ENCODE measurements at places on chromosomes 11 and 22.

DNA sequence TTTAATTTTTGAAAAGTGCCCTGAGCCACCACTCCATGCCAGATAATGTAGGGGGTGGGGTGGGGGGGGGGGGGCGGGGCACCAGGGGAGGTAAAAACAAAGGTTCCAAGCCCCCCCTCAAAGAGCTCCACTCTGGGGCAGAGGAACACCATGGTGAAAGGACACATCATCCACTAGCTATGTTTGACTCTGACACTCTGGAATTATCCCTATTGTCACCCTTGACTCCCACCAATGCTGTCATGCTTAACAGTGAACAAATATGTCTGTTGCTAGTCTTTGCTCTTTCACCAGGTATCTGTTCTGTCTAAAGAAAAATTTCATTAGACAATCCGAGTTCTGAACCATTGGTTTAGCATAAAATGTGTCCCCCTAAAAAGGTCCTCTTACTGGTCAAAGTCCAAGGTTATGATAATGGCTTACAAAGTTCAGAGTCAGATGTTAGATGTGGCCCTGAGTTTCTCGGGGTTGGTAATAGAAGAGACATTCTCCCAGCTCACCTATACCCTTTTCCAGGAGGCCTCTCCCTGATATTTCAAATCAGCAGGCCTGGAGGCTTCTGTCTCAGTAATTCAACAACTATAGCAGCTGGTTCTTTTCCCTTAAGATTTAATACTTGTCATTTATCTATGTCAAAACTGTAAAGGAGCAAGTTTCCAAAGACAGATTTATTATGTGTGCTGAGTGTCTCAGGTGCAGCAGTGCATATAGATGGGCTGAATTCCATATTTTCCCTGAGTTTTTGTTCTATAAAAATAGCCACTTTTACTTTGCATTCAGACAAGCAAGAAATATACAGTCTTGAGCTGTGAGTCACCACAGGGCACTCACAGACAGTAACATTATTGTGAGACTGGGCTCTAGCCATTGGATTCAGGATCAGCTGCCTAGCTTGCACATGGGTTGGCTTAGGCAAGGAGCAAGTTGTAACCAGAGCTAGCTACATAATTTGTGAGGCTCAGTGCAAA is 174.1 kb downstream of the CSNK2A3 start:
- no peak for DNase-seq

GRCh38 chr22:27150544-27150941 is 493.2 kb downstream of the MIAT start:
- no peak for DNase-seq

DNA sequence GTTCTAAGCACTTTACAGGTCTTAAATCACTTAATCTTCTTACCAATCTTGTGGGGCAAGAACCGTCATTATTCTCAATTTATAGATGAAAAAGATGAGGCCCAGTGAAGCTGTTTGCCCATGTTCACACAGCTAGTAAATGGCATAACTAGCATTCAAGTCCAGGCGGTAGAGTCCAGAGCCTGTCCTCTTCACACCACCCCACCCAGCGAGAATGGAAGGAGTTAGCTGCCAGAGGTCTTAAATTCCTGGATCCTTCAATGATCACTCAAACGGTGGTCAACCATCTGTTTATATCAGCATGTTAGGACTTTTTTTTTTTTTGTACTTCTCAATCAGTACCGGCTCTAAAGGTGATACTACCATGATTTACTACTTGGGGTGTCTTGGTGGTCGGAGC is 43.3 kb downstream of the PARVA start:
- DNase-seq: no peak

DNA sequence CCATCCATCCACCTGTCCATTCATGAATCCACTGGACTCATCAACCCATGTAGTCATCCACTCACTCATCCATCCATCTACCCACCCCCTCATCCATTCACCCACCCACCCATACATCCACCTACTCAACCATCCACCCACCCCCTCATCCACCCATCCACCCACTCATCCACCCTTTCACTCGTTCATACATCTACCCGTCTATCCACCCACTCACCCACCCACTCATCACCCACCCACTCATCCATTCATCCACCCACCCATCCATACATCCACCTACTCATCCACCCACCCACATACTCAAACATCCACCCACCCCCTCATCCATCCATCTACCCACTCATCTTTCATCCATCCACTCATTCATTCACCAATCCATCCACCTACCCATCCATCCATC is 37.7 kb downstream of the RTL6 start:
- DNase-seq: no peak
